ENCODE measurements at places on chromosomes 4 and X. TPM values are rescaled to one million over a fixed set of nuclear protein-coding genes. Genes with fewer than 3 reads are reported as not detected.
A peak's percentile ranks its signal among the peaks of the same experiment; 100 is the strongest.

The HMGB3 gene
- 14.3 TPM for total RNA-seq

The MID2 gene
- total RNA-seq: 5.4 TPM

The IL13RA1 gene
- total RNA-seq: 49.7 TPM

The PLP1 gene
- not detected for total RNA-seq

The MAOA gene
- 2.5 TPM for total RNA-seq

The NXF2B gene
- not detected for total RNA-seq

The STAG2 gene
- 125 TPM for total RNA-seq

The AVPR2 gene
- total RNA-seq: 0.48 TPM

The PRKG2 gene
- total RNA-seq: 0.32 TPM

The CENPVL1 gene
- total RNA-seq: 0.24 TPM

The GPR119 gene
- not detected for total RNA-seq

The UBE2K gene
- 18.4 TPM for total RNA-seq

The TLR6 gene
- 2.4 TPM for total RNA-seq

The DGAT2L6 gene
- not detected for total RNA-seq

GRCh38 chr4:53987761-53988171 lies 76.6 kb downstream of the CHIC2 start:
- peak; percentile 47 for DNase-seq

- no peak for DNase-seq
These were observed 190.1 kb upstream of the GNPDA2 start for GRCh38 chr4:44916411-44916810.

GRCh38 chrX:72123471-72124185 lies 8.1 kb downstream of the RTL5 start:
- DNase-seq: peak; percentile 25

- DNase-seq: peak; percentile 13
These were observed 95.9 kb upstream of the DUSP21 start for GRCh38 chrX:44747969-44748368.

DNA sequence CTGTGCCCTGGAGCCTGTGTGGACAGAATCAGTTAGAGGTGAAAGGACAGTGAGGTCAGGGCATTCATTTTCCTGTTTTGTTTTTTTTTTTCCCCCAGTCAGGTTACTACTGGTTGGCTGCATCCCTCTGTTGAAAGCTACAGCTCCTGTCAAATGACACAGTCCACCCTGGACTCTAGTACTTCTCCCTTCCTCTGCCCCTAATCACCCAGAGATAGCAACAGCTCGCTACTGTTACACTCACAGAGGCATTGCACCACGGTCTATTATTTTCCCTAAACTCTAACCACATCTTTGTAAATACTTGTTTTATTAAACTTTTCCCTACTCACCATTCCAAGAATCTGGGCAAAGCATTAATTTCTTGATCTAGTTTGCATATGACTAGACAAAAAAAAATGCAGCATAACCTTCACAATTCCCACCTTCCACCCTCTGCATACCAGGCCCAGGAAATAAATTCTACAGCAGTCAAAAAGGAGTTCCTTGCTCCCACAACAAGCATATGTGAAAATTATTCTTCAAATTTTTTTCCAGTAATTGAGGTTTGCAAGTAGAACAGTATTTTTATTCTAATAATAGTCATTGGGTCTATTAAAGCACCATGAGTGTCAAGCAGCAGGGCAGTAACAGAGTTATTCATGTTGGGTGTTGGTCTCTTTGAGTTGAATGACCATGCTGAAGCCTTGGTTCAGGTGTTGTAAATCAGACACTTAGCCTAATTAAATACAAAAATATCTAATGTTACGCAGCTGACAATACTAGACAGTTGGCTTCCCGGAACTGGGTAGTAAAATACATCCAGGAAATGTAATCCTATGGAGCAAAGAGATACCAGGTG lies 329.2 kb downstream of the INPP4B start:
- peak; percentile 9 for DNase-seq

DNA sequence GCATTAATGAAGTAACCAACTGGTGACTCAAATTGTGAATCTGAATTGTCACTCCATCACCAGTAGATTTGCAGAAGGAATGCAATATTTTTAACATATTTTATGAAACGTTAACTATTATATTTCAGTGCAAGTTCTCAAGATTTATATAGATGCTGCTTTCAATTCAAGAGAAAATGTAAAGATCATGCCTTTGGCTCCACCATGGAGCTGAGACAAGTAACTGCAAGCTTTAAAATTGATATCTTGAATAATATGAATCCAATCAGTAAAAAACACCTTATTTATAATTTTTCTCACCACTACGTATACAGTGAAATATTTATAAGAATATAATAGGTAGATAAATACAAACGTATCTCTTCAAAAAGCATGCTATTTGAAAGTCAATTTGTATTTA lies 27.8 kb upstream of the GALNTL6 start:
- DNase-seq: no peak

DNA sequence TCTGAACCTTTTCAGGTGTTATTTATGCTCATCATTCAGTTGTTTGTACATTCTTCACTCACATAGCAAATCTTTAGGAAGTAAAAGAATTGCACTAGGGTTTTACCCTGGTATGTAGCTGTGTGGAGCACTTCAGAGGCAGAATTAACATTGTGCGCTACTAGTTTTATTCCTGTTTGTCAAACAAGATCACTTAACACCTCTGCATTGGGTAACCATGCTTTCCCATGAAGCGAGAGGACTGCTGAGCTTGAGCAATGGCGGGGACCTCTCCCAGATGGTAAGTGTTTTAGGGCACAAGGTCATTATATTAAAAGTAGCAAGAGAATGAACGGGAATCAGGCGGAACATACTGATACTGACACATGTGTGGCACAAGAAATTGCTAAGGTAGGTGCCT lies 59.2 kb downstream of the SHROOM3 start:
- DNase-seq: no peak

DNA sequence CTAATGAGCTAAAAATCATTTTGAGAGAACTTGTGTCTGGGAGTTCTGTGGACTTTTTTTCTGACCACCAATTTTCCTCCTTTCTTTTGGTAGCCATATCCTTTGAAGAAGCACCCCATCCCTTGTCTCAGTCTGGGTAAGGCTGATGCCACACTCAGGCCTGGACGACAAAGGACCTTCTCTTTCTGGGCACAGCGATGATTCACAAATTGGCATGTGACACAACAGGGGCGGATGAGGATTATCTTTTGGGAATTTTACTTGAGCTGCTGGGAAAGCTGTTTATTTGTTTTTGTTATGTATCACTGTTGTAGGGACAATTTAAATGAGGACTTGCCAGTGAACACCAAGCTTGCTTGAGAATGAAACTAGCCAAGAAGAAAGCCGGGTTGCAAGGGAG lies 233.4 kb upstream of the HAND2 start:
- peak; percentile 17 for DNase-seq

GRCh38 chr4:140309124-140309870 lies 64.1 kb upstream of the SCOC start:
- no peak for DNase-seq

DNA sequence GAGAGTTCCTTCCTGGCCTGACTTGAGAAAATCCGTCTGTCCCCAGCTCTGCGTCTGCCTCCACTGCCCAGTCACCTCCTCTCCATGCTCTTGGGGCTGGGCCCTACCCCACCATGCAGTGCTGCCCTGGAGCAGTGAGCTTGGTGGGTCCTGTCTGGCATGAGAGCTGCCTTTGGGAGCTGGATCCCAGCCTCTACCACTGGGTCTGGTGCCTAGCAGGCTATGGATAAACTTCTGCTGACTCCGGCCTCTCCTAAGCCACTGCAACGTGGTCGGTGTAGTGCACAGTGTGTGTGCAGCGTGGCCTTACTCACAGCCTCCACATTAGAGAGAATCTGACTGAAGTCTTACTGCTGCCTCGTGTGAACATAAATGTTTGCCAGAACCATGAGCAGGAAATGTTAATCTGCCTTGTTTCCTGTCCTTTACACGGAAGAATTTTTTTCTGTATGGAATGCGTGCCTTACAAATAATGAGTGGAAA lies 47.6 kb downstream of the HTT start:
- peak; percentile 43 for DNase-seq

DNA sequence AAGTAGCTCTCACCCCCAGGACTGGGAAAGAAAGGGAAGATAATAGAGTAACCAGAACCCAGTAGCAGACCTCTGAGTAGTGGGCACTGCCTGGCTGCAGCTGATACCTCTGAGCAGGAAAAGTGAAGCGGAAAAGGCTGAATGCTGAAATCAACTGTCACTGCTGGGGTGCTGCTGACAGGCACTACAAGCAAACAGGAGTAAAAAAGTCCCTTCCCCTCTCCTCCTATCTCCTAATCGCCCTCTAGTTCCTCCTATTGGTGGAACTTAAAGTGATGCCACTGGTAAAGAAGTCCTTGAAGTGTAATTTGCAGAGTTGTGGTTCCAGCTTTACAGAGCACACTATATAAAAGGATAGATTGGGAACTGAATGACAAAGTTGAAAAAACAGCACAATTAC lies 32.8 kb upstream of the GLRB start:
- DNase-seq: peak; percentile 60

GRCh38 chr4:73843369-73843768 lies 6.9 kb downstream of the CXCL6 start:
- DNase-seq: no peak

GRCh38 chr4:123990310-123990870 lies 593.8 kb downstream of the SPRY1 start:
- DNase-seq: no peak

GRCh38 chr4:4820261-4820660 lies 39.2 kb upstream of the MSX1 start:
- DNase-seq: no peak

DNA sequence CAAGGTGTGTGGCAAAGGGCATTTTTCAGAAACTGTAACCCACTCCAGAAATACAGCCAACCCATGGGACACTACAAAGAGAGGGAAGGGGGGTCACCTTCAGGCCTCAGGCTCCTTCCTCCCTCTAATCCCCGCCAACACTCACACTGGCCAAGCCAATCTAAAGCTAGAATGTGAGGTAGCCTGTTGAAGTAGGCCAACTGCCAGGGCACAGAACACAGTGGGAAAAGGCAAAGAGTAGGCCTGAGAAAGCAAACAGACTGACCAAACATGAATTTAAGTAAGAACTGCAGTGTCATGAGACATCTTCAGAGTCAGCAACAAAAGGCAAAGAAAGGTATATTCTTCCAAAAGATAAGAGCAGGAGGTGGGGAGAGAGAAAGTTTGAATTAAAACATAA lies 289.0 kb downstream of the HNRNPD start:
- DNase-seq: no peak

GRCh38 chr4:99390055-99390454 lies 37.5 kb upstream of the ADH1C start:
- no peak for DNase-seq

DNA sequence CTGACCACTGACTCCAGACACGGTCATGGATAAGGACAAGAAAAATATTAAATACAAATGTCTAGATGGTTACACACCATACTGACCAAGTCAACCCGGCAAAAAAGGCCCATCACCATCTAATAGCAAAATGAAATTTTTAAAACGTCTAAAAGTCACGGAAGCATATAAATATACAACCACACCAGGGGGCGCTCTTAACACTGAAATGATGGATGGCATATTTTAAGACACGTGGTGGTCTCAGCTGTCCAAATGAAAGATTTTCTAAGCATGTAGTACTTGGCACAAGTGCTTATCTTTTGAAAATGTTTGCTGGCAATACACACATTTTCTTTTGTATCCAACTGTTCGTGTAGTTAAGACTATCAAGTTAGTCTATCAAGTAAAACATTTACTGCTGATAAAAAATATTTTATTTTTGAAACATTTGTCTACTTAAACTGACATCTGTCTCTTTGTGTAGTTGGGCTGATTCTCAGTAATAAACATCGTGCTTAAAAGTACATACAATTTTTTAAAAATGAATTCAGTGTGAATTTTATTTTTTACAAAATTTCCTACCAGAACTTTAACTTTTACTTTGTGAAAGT lies 64.6 kb downstream of the COX7B2 start:
- peak; percentile 76 for DNase-seq

DNA sequence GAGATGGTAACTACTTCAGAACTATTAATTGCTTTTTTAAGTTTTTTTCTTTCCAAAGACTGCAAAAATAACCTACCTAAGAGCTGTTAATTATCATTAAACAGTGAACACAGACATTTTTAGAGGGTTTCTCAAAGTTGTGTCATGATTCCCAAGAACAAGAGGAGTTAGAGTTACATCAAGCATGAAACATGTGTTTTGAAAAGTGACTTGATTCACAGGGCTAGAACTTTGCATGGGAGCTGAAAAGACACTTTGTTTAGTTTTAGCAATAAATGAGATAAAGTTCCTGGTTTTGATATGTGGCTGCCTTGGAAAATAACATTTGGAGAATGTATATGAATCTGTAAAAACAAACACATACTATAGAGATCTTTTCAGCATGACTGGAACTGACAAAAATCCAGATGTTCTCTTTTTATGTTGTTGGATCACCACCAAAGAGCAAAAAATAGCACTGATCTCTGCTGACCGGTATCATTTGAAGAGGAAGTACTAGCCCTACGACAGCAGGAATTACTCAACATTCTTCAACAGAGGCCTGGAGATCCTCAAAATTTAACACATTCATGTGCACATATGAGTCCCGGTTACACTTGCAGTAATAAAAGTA lies 173.0 kb upstream of the PCDH18 start:
- DNase-seq: peak; percentile 37

- no peak for DNase-seq
These were observed 25.1 kb upstream of the USO1 start for GRCh38 chr4:75699299-75699698.

DNA sequence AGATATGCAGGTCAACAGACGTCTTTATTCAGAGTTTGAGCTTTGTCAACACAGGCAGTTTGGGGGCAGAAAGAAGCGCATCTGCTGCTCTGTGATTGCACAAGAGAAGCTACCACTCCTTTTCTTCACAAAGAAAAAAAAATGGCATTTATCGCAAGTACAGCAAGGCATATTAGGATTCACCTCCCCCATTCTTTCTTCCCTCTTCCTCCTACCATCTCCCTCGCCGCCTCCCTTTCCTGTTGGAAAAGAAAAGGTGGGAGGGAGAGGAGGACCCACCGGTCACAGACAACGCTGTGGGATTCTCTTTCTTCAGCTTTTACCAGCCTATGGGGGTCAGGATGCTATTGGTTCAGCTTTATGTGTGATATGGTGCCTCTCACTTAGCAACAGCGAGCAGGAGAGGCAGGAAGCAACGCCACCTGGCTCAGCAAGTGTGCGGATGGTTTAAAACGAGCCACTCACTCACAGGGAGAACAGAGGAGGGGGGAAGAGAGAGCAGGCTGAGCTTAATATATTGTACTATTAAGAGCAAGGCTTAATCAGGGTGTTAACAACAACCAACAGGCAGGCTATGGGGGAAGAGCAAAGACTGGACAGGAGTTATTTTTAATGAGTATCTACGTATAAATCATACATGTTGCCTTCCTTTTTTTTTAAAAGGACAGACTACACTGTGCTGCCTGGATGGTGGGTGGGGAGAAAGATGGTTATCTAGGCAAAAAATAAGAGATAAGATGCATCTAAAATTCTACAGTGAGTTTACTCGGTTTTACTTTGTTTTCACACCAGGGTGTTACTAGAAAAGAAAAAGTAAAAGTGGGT lies 104.7 kb downstream of the MAML3 start:
- DNase-seq: no peak

DNA sequence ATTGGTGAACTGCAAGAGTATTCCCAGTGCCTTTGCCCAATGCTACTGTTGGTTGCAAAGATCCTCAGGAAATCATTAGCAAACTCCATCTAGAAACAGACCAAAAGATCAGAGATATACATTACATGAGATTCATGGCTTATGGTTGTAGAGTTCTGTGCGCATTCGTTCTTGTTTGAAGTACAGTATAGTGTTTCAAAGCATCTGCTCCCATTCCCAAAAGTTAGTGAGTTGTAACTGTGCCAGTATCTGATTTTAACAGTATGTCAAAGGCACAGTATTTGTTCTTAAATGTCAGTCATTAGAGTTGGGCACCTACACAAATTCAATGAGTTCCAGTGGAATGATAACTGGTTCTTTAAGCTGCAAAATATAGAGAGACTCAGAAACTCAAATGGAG lies 314.7 kb upstream of the ATOH1 start:
- no peak for DNase-seq
